Endothelial cell (in vitro differentiated cells): ENCODE measurements at places on chromosomes 13 and 19.

GRCh38 chr13:40517486-40518480 lies 148.7 kb downstream of the FOXO1 start:
- DNase-seq, result no peak

DNA sequence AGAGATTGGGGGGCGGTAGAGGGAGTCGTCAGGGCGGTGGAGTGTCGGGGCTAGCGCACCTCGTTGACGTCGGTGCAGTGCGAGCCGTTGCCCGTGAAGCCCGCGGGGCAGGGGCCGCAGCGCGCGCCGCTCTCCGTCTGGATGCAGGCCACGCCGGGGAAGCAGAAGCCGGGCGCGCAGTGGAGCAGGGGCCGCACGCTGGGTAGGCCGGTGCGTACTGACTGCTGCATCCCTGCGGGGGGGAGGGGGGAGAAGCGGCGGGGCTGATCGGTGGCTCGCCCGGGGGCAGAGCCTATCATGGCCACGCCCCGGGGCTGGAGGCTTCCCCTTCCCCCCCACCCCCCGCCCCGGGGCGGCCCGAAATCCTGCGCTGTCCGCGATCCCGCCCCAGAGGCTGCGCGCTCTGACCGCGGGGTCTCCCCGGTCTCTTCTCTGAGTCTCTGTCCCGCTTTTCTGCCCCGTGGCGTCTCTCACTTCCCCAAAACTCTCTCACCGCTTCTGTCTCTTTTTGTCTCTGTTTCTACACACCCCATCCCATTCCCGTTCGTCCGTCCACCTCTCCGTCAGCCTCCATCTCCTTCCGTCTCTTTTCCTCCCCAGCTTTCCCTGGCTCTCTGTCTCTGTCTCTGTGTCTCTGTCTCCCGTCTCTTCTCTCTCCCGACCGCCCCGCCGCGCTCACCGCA lies 1.1 kb downstream of the COMP start:
- DNase-seq, result no peak

- DNase-seq, result no peak
Measured at GRCh38 chr13:112688560-112689302, 1.1 kb upstream of the ATP11A start.

GRCh38 chr13:51879133-51879532 lies 17.4 kb downstream of the CCDC70 start:
- DNase-seq, result no peak

GRCh38 chr19:43798026-43798545 lies 4.2 kb downstream of the LYPD5 start:
- no peak for DNase-seq

DNA sequence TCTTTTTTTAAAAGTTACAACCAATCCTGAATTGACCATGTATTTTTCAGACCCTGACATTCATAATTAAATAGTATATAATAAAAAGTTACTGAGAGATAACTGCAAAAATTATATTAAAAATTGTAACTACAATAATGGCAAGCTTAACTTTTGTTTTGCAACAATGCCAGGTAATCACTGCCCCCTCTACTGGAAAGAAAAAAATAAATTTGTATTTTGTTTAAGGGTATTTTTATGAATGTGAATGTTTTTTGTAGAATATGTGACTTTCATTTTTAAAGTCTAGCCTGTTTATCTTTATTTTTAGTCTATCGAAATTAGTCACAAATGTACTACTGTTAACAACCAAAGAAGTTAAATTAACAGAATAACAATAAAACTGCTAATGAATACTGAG lies 21.7 kb downstream of the MRPS31 start:
- DNase-seq, result no peak

- DNase-seq, result no peak
Measured at GRCh38 chr13:77696006-77696878, 1.2 kb upstream of the SLAIN1 start.

DNA sequence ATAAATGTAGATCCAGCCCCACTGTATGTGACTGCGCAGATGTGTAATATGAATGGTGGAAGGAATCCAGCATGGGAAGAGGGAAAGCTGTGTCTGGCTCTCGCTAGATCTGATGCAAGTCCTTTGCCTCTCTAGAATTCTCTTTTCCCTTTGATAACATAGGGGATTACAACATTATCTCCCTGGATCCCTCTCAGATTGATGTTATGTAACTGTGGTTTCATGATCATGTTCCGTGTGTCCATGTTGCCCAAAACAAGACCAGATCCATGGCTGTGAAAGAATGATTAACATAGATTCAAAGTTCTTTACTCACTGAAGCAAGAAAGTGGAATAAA lies 184.0 kb upstream of the UBL3 start:
- DNase-seq, result no peak

DNA sequence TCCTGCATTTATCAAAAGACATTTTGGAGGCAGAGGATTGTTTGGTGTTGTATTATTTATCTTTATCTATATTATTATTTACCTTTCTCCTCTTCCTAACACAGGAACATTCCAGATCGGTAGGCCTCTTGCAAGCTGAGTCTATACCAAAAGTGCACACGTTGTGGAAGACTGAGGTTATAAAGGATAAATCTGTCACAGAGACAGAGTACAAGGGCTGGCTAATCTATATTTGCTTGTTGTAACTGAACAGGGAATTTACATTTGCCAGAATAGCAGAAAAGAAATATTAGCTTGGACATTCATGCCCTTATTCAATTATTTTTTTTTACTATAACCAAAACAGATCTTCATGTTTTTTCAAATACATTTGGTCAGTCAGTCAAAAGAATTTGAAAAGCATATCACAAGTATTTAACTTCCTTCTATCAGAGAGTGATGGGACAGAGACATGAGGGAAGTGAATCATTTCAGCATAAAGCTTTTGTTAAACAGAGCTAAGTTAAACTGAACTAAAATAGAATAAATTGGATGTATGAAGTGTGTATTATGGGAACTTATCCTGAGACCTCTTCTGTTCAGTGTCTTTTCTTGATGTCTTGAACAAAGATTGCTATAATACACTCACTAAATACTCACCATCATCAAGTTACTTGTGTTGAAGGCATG lies 352.5 kb downstream of the DNAJC15 start:
- no peak for DNase-seq

- no peak for DNase-seq
Measured at GRCh38 chr13:23462815-23463559, 29.5 kb upstream of the SACS start.

GRCh38 chr19:48113190-48113917 lies 2.7 kb upstream of the PLA2G4C start:
- DNase-seq, result no peak

DNA sequence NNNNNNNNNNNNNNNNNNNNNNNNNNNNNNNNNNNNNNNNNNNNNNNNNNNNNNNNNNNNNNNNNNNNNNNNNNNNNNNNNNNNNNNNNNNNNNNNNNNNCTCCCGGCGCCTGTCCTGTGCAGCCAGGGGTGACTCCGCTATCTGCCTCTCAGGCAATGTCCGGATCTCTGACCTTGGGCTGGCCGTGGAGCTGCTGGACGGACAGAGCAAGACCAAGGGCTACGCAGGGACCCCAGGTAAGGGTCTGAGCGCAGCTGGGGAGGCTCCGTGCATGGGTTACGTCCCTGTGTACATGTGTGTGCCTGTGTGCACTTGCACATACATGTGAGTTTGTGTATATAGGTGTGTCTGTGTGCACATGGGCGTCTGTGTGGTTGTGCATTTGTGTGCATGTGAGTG lies 36.1 kb upstream of the TMEM255B start:
- no peak for DNase-seq

DNA sequence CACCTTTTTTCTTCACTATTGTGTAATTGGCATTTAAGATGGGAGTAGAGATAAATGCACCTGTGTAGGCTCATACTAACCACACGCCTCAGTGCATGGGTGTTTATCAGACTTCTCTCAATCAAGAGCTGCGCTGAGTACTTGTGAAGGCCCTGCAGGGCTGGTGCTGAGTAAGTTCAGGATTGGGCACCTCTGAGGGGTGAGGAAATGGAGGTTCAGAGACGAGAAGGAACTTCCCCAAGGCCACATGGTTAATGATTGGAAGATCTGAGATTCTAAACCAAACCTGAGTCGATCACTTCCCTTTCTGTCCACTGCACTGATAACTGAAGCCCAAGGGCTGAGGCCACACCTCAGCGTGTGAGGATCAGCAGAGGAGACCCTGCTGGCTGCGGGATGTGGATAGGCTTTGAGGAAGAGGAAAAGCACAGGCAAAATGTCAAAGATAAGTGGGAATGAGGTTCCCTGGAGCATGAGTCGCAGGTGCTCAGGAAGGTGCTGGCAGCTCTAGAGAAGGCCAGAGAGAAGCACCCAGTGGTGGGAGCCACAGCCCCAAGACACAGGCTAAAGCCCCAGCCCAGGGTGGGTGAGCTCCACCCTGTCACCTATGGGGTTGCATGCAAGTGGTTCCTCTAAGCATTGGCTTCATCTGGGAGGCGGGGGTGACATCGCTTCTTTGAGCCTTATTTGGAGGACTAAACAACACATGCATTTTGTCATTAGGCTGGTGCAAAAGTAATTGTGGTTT lies 32.3 kb upstream of the GJB6 start:
- DNase-seq, result no peak

GRCh38 chr13:83943530-83944279 lies 61.4 kb upstream of the SLITRK1 start:
- DNase-seq, result no peak

GRCh38 chr13:76014406-76015318 lies 378.5 kb downstream of the LMO7 start:
- no peak for DNase-seq

GRCh38 chr19:55452749-55453346 lies 8.6 kb downstream of the ISOC2 start:
- DNase-seq, result peak; percentile 54

- DNase-seq, result no peak
Measured at GRCh38 chr19:19745496-19746285, 12.8 kb upstream of the ZNF14 start.

DNA sequence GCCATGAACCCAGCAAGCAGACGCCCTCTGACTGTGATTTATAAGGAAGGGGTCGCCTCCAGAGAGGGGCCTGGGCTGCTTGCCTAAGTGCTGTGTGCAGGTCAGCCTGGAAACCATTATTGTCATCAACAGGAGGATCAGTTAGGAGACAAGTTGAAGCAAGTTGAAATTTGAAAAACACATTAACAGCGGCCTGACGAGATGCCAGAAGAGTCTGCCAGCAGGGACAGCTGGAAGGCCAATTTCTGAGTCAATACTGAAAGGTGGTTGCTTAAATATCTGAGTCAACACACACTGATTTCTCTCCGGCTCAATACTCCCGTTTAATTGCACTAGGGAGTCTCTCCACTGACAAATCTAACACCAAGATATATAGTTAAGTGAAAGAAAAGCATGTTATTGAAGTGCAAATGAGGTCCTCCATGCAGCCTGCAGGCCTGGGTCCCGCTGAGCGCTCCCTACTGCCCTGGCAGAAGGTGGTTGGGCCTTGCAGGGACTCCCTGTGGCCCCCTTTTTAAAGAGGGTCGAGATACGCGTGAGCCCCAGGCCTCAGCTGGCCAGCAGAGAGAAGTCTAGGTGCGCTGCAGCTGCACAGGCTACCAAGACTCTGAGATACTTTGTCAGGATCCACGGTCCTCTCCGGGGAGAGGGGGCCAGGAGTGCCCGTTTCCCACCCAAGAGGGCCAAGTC lies 91.1 kb downstream of the RNASEH2B start:
- no peak for DNase-seq

DNA sequence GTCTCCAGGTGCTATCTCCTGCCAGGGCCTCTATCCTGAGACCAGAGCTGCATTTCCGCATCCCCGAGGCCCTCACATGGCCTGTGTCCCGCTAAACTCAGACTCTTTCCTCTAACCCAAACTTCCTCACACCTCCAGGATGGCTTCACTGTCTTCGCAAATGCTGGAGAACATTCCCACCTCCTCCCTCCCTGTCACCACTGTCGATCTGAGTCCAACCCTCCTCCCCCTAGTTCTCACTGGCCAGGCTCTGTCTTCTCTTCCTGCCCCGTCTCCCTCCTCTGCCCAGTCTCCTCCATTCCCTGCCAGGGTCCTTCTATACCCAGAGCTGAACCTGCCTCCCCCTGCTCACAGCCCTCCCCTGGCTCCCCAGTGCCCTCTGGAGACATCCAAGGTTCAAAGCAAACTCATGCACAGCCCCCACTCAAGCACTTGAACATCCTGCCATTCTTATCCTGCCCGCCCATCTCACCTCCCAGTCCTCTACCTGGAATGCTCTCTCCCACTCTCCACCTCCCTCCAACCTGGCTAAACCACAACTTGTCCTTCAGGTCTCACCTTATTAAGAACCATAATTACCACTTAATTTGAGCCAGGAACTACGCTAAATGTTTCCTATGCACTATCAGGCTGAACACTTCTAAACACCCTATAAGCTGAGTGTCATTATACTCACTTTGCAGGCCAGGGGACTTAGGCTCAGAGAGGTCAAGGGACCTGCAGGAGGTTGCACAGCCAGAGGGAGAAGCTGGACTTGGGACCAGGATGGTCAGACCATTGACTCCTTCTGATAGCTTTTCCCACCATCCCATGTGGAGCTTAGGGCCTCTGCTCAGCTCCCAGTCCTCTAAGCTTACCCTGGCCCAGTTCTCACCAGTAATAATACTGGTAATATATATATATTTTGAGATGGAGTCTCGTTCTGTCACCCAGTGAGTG lies 961 bp upstream of the VSIG10L start:
- DNase-seq, result no peak

- DNase-seq, result no peak
Measured at GRCh38 chr19:43812688-43813087, 10.4 kb upstream of the LYPD5 start.

DNA sequence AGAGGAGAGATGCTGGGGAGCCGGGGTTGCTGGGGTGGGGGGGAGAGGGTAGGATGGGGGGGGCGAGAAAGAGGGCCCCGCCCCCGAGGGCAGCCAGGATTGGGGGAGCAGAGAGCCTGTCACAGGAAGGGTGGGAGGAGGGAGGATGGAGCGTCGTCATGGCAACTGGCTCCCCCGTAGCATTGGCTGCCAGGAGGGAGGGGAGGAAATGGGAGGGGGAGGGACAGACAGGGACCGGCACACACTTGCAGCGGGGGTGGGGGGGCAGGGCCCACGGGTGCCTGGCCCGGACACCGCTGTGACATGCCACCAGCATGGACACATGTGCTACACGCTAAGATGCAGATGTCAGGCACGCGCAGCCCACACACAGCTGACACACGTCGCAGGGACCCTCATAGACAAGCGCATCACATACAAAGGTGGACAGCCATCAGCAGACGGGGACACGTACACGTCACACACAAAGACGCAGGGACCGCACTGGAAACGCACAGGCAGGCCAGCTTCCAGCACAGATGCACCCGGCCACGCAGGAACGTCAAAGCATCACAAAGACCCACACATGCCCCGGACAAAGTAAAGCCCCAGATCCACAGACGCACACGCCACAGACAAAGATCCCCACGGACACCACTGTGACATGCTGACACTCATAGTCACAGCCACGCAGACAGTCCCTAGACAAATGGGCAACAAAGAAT lies at the start of gene LMTK3:
Gene LMTK3 (minus strand): TSS at position 36 of the 704 bp plus-strand sequence. CDS start 259 bp downstream, outside the sequence.
- DNase-seq, result no peak

- no peak for DNase-seq
Measured at GRCh38 chr19:31784671-31785101, 435.4 kb upstream of the TSHZ3 start.

DNA sequence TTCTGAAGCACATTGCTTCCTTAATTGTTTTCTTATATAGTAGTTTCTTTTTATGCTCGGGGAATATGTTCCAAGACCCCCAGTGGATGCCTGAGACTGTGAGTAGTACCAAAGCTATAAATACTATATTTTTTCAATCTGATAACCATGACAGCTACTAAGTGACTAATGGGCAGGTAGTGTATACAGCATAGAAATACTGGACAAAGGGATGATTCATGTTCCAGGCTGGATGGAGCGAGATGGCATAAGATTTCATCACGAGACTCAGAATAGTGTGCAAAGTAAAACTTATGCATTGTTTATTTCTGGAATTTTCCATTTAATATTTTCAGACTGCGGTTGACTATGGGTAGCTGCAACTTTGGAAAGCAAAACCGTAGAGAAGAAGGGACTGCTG lies 47.9 kb upstream of the OLFM4 start:
- no peak for DNase-seq

- DNase-seq, result no peak
Measured at GRCh38 chr19:3753631-3754410, 7.7 kb downstream of the APBA3 start.
